T-helper 17 cell (primary cell): ENCODE measurements at places on chromosomes 1 and 21.

DNA sequence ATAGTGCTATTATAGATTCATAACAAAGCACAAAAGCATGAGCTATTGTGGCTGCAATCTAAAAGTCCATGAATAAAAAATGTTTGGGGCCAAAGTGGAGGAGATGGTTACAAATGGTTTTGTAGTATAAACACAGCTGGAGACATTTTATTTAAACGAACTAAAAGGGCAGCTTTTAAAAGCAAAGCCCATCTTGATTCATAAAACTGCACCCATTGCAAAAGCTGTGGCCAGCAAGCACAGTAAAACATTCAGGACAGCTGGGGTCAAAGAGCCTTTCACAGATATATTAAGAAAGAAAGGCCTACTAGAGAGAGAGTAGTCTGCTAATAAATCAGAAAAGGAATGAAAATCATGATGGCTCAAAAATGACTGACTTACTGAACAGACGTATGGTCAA is 520.8 kb downstream of the NUF2 start:
- no peak for DNase-seq

GRCh38 chr1:226741009-226741408 is 1.9 kb upstream of the ITPKB start:
- no peak for DNase-seq

DNA sequence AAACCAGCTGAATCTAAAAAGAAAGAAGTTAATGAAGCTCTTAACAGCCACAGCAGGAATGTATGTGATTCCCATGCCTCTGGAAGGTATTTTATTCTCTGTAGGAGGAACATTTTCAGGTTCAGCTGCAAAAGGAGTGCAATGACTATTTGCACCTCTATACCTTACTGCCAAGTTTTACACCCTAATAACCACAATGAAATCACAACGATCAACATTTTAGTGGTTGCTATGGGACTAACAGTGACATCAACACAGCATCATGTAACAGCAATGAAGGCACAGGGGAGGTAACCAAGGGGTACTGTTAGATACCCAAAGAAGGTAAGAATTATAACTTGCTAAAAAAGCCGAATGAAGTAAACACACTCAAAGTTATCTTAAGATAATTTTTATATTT is 116.3 kb upstream of the HP1BP3 start:
- DNase-seq, result no peak

- DNase-seq, result no peak
These were observed 139.2 kb downstream of the CASZ1 start for GRCh38 chr1:10657088-10657847.

DNA sequence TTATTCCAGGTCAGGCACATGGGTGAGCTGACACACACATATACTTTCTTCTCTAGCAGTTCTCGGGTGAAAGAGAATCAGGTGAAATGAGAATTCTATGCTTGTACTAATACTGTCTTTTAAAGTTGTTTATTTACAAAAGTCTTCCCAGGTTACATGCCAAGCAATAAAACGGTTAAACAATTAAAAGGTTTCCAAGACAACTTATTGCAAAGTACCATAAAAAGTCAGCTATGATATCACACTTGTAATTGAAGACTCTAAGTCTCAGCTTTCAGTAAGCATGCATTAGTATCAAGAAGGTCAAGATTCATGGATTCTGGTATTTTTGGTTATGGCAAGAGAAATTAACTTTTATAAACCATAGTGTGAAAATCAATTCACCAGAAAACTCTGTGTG is 171.4 kb downstream of the PDE4B start:
- no peak for DNase-seq

GRCh38 chr1:157551694-157552693 is at the start of gene FCRL5:
FCRL5 (minus strand) TSS chr1:157552515; CDS start chr1:157552362, 153 bp downstream.
- no peak for DNase-seq

DNA sequence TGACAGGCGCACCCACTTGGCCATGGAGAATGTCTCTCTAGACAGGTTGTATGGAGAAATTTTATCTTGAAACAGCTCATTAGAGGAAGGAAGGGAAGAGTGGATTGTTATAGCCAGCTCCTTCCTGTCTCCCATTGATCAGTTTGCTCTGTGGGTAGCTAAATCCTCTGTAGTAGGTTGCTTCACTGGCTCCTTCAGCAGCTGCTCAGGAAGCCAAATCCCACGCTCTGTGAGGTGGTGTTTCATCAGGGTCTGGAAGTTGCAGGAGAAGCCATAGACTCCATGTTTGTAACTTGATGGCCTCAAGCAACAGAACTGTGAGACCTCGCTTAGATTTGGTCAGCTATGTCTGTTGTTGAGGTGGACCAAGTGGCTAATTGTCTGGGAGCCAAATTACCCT is 6.8 kb upstream of the NFYC start:
- no peak for DNase-seq
